ENCODE measurements at places on chromosomes 7 and 10.

DNA sequence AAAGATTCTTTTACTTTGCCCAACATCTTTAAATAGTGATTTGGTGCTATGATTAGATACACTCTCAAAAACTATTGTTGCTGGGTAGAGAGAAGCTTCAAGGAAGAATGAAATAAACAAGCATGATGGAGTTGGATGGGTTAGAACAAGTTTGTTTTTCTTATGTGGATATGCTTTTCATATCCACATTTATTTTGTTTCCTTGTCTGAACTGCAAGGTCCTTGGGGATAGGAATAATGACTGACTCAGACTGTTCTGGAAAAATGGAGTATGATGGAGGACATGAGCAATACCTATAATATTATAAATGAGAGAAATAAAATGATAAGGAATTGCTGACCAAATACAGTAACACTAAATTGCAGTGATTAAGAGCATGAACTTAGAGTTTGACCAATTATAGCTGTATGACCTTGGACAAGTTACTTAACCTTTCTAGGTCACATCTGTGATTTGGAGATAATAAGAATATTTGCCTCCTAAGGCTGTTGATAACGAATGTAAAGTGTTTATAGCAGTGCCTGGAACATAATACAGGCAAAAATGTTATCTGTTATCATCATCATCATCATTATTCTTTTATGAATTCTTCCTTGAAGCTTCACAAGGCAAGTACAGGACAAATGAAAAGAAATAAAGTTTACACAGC lies 847.5 kb downstream of the LRMDA start:
- no peak for DNase-seq

DNA sequence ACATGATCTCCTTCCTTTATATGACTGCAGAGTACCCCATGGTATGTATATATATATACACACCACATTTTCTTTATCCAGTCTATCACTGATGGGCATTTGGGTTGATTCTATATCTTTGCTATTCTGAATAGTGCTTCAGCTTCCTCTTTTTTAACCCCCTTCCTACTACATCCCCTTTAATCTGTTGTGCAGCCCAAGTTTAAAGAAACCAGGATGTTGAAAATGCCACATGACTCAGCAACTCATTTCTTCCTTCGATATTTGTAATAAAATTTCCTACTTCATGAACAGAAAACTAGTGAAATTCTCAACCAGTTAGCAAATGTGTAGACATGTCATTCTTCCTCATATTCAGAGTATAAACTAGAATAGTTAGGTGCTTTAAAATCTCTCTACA lies 1245.7 kb upstream of the SORCS1 start:
- no peak for DNase-seq

DNA sequence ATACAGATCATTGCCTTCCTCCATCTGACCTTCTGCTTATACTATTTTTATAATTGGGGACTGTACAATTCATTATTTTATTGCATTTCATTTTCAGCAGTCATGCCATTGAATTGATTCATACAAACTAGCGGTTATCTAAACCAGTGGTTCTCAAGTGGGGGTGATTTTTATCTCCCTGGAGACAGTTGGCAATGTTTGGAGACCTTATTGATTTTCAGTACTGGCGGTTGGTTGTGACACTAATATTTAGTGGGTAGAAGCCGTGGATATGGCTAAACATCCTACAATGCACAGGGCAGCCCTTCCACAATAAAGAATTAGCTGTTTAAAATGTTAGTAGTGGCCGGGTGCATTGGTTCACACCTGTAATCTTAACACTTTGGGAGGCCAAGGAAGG lies 765.9 kb downstream of the LRMDA start:
- DNase-seq: no peak

DNA sequence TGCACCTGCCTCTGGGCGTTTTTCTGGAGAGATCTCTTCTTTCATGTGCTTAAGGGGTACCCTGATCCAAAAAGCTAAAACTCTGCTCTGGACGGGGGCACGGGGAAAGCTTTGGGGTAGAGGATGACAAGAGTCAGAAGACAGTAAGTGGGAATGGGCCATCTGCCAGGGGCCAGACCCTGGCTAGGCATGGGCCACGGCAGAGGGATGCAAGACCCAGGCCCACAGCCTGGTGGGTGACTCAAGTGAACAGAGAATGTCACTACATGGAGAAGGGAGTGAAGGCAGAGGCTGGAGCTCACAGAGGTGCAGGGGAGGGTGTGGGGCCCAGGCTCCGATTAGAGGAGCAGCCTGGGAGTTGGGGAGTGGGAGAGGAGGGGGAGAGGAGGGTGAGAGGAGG lies 15.3 kb downstream of the FLNC start:
- DNase-seq: no peak

DNA sequence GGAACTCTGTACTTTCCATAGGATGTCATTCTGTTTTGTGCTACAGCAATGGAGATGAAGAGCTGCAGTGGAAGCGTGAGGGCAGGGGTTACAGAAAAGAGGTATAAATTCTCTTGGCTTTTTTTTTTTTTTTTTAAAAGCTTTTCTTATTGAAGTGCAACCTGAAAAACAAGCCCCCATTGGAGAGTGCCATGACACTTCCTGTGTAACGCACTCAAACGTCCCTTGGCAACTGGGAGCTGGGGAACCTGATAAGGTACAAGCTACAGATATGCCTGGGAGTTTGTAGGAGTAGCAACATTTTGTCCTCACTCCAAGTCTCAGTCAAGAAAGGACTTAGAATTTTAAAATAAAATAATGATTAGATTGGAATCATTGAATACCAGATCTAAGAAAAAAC lies 512.1 kb downstream of the RPS24 start:
- no peak for DNase-seq

DNA sequence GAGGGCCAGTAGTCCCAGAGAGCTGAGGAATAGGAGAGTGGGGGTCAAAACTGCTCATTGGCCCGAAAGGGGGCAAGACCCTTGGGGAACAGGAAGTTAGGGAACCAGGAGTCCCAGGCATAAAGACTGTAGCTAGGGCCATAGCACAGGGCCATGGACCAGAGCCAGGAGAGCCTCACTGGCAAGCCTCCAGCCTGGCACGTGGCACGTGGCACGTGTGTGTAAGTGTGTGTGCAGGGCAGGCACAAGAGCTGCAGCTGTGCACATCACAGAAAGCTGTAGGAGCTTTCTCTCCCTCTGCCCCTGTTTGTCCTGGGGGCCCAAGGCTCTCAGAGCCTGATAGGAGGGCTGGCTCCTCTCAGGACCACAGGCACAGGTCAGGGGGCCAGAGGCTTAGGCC lies 47.8 kb upstream of the SLF2 start:
- DNase-seq: no peak

- DNase-seq: no peak
Measured at GRCh38 chr7:47627580-47628283, 45.8 kb upstream of the TNS3 start.

- DNase-seq: no peak
Measured at GRCh38 chr10:5234106-5234860, 37.6 kb downstream of the AKR1C4 start.

DNA sequence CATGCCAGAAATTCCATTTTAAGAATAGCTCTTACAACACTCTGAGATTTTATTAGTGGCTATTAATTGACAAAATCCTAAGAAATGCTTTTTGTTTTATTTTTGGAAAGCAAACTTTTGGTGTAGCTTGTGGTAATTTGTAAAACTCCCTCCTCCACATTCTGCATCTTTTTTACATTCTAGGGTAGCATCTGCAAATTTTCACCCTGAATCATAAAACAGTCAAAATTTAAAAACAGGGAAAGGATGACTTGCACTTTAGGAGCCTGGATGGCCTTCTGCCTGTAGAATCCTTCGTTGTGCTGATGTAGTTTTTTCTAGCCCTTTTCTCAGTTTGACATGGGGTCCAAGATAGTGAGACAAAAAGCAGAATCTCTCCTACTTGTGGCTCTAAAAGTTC lies 316.1 kb downstream of the ADRA2A start:
- no peak for DNase-seq

DNA sequence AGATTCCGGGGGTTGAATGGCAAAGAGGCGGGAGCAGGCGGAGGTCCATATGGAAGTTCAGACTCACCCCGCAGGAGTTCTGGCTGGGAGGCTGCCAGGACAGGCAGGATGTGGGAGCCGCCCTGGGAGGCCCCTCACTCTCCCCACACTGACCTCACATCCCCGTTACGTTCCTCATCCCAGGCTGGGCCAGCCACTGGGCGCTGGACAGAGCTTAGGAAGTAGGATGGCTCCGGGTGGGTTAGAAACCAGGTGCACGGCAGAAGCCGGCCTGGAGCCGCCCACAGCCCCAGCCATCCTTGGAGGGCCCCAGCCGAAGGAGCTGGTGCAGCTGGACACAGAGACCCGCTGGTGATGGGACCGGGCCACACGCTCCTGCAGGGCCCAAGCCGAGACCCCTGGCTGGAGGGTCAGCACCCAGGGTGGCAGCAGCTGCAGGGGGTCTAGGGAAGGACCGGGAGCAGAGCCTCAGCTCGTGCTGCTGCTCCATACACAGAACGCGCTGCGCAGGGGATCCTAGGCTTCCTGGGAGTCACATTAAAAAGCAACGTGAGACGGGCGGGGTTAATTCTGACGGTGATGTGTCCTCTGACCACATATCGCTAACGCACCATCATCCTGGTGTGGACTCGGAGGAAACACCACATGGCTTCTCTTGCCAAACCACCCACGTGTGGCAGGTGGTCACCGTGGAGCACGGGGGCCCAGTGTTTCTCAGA lies 98.6 kb upstream of the DIP2C start:
- no peak for DNase-seq

- no peak for DNase-seq
Measured at GRCh38 chr7:20352573-20353306, 22.0 kb downstream of the ITGB8 start.

DNA sequence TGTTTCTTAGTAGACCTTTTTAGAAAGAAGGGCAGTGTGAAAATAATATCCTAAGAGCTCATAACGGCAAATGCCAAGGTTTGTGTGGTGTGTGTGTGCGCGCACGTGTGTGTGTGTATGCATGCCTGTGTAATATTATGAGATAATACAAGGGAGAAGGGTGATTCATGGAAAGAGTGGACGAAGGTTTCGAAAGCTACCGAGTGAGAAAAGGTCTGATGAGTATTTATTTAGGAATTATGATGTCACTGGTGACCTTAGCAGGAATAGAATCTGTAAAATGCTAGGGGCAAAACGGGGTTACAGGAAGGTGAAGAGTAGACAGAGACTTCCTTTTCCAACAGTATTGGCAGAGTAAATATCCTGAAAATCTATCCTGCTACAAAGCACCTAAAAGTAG lies 107.3 kb downstream of the AHR start:
- no peak for DNase-seq

GRCh38 chr7:22663721-22664120 lies 63.3 kb upstream of the IL6 start:
- no peak for DNase-seq

DNA sequence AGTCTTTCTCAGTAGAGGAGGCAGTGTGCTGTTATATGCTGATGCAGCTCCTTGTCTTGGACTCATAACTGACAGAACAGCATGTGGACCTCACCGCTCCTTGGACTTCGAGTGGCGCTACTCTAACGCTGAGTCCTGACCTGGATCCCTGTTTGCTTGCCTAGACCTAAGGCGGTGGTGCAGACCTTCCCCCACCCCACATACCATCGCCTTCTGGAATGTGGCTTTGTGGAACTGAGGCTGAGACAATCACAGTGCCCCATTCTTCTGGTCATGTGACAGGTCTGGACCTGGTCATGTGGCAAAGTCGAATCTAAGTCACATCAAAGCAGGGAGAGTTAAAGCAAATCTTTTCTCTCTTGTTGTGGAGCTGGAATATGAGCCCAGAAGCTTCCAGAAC lies 190.7 kb upstream of the MKI67 start:
- no peak for DNase-seq

DNA sequence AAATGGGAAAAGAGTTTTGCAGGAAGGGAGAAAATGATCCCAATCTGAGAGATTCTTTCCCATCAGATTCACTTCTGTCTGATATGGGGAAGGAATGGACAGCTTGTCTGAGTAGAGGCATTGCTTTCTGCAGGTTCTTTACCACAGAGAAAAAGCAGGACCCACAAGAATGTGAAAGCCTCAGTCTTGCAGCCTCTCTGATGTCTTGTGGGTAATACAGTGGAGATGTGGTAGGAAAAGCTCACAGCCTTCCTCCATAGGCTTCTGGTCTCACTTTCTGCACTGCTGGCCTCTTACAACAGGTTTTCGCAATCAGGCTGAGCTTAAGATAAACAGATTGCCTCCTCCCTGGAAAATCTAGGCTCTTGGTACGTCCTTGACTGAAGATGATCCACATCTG lies 551 bp downstream of the IFIT1 start:
- DNase-seq: no peak

GRCh38 chr7:155674556-155674955 lies 30.1 kb downstream of the RBM33 start:
- DNase-seq: no peak

- DNase-seq: no peak
Measured at GRCh38 chr10:121236621-121237020, 361.6 kb downstream of the FGFR2 start.

DNA sequence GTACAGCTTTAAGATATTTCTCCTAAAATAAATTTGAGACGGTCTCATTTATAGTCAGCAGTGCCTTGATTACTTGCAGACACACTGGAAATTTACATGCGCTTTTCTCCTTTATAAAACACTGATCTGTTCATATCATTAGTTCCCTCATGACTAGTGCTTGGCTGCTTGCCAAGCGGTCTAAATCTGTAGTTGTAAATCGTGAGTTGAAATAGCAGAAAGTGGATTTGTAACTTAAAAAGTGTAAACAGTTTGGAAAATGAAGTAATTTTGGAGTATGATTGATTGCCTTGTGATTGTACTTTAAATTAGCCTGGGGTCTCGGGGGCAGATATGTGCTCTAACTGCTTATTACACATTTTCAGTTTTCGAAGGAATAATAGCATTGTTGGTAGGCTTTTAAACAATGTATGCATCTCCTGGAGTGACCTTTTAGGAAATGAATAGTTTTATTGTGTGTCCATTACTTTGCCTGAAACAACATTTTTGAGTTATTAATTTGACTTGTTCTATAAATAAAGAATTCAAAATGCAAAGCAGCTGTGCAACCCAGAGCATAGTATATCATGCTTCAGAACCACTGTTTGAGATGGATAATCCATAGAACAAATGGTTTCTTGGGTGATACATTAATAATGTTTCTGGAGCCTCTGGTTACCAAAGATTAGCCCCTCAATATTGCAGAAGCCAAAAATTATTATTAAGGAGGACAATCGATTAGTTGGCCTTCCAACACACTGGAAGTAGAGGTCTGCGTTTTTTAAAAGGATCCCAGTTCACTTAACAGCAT lies 73.3 kb downstream of the ARID5B start:
- DNase-seq: no peak

DNA sequence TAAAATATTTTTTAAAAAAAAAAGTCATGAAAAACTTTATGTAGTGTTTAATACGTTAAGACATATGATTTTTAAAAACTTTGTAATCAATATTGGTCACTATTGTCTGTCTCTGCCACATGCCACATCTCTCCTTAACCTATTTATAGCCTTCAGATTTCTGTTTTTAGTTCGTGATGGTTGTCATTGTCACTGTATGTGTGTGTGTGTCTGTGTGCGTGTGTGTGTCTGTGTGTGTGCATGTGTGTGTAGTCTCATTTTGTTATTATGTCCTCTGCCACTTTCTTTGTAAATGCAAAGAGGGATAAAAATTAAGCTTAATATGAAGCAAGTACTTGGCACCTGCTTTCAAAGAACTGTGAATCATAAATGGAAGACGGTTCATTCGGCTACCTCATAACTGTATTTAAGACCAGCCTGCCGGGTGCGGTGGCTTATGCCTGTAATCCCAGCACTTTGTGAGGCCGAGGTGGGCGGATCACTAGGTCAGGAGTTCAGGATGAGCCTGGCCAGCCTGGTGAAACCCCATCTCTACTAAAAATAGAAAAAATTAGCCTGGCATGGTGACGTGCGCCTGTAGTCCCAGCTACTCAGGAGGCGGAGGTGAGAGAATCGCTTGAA lies 354.0 kb downstream of the ARL4A start:
- DNase-seq: no peak
